ENCODE measurements at places on chromosomes 2 and 18.

DNA sequence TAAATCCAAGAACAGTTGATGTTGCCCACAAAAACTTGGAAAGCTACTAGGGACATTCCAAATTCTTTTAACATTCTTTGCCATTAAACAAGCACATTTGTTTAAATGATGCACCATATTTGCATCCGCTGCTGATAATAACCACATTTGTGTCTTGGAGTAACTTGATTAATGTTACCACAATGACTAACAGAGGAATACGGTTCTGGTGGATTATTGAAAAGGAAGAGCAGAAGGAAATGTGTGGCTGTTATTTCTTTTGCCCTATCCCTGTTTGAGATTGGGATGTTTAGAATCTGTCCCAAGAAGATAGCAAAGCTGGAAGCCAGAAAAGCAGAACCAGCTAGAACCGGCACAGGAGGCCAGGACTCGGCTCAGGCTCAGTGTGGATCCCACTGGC, 39.2 kb upstream of the RASGRP3 start:
- no peak for DNase-seq

- no peak for DNase-seq
These were observed 137.7 kb downstream of the LTBP1 start for GRCh38 chr2:33084433-33084832.

- no peak for DNase-seq
These were observed 537.6 kb upstream of the SETBP1 start for GRCh38 chr18:44143072-44143471.

DNA sequence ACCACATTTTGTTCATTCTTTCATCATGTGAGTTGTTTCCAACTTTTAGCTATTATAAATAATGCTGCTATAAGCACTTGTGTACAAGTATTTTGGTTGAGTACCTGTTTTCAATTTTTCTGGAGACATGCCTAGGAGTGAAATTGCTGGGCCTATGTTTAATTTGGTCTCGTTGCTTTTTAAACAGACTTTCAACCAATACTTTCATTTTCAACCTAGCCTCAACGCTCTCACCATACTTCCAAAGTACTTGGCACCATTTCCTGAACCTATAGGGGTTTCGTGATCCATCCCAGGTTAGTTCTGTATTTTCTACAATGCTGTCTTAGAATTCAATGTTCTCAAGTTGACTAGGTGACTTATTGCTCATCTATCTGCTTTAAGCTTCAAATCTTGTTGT, 126.1 kb downstream of the SRBD1 start:
- no peak for DNase-seq

DNA sequence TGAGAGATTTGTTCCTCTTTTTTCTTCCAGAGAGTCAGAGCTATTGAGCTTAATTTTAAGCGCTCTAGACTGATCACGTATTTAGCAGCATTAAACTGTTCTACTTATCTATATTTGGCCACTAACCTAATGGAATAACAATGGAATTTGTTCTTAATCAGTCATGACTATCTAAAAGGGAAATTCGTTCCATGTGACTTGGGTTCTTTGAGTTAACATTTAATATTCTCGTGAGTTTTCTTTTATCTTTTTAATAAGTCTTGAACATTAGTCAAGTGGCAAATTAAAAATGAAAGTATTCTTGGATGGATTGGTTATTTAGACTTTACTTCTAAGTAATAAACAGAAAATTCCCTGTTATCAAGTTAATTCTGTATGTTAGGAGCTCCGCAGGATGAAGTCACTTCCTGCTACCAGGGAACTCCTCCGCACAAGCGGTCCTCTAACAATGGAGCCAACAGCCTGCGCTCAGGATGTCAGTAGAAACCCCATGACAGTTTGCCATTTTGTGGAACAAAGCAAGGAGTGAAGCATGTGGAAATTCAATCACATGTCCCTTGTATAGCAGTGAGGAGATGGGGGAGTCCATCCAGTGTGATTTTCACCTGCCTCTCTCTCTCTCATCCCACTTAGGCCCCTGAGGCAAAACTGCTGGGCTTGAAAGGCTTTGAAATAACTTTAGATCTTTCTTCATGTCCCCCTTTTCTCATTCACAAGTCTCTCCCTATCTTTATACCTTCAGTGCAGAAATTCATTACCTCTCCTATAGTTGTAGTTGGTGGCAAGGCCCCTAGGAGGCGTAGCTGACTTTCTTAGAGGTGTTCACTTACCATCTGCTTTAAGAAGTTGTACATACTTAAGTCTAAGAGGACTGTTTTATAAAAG, 138.1 kb downstream of the WDR7 start:
- peak; percentile 27 for DNase-seq

DNA sequence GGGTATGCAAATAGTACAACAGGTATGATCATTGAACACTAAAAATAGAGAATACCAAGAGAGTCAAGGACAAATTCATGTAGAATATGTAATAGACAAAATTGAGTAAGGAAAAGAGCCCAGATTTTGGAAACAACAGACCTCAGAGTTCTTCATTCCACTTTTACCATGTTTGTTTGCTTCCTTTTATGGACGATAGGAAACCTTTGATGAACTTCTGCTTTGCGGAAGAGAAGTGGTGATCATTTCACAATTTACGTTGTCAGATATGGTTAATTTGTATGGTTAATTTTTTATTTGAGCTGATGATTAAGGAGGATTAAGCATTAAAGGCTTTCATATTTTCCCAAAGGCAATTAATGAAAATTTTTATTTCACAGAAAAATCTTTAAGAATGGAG, 16.3 kb downstream of the MARCHF7 start:
- DNase-seq: no peak

- no peak for DNase-seq
These were observed 71.9 kb downstream of the TEX51 start for GRCh38 chr2:126970583-126970982.

DNA sequence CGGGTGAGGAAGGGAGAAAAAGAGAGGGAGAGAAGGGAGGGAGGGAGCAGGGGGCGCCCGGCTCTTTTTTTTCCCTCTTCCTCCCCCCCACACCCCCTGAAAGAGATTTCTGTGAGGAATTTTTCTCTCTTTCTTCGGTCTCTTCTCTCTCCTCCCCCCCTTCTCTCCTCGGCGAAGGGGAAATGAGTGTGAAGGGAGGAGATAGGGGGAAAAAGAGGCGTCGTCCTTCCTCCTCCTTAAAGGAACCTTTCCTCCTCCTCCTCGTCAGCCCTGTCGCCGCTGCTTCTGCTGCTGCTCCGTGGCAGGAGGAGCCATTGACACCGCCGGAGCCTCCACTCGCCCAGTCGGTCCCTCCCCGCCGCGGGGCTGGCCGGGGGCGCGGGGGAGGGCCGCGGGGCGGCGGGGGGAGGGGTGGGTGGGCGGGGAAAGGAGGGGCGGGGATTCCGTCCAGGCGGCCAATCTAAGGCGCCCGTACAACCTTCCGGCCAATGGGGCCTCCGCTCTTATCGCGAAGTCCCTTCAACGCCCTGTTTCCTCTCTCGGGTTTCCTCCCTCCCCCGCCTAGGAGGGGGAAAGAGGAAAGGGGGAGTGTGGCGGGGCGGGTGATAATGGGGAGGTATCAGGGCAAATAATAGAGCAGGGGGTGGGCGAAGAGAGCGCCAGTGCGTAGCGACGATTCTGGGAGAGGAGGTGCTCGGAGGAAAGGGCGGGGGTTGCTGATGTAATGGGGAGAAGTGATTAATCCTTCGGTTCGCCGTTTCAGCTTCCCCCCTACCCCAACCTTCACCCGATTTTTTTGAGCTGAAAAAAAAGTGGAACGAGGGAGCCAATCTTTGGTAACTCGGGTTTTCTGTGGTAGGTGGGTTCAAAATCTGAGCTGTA, at the start of gene FBXO11:
TSS of gene FBXO11 (minus strand) at position 342 of the 882 bp plus-strand sequence. CDS start 778 bp downstream, outside the sequence.
- DNase-seq: peak; percentile 97

GRCh38 chr2:172105471-172106107, 2.9 kb upstream of the DLX2 start:
- DNase-seq: no peak

DNA sequence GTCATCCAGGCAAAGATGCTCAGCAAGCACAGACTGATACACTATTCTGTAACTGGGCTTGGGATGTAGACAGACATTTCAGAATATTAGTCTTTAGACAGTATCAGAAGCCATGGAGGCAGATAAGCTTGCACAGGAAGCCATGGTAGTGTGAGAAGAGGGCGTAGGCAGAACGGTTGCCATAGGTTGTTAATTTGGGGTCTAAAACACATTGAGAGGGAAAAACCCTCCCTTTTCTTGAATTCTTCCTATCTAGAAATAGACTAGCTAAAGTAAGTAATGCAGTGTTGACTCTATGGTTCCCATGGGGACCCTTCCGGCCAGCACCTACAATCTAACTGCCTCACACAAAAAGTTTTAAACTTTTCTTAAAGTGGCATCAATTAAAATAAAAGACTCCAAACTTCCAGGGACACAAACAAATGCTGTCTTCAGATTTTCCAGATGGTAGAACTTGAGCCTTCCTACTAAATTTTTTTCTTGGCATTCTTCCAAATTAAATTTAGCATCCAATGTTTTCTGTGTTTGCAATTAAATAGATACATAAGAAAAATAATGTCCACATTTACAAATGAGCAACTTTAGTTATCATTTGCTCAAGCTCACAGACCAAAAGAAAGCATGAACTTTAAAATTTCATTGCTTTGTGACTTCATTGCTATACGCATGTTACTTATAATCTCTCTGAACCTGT, 1.9 kb downstream of the PRKRA start:
- no peak for DNase-seq

DNA sequence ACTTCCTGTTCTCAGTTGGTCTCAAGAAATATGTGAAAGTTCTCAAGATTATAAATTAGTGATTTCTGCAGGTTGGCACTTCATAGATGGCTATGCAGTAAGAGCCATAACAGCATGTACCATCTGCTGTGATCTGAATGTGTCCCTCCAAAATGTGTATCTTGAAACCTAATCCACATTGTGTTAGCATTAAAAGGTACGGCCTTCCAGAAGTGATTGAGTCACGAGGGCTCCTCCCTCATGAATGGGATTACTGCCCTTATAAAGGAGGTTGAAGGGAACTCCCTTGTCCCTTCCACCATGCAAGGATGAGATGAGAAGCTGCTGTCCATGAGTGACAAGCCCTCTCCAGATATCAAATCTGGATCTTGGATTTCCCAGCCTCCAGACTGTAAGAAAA, 45.0 kb downstream of the METTL4 start:
- DNase-seq: no peak

DNA sequence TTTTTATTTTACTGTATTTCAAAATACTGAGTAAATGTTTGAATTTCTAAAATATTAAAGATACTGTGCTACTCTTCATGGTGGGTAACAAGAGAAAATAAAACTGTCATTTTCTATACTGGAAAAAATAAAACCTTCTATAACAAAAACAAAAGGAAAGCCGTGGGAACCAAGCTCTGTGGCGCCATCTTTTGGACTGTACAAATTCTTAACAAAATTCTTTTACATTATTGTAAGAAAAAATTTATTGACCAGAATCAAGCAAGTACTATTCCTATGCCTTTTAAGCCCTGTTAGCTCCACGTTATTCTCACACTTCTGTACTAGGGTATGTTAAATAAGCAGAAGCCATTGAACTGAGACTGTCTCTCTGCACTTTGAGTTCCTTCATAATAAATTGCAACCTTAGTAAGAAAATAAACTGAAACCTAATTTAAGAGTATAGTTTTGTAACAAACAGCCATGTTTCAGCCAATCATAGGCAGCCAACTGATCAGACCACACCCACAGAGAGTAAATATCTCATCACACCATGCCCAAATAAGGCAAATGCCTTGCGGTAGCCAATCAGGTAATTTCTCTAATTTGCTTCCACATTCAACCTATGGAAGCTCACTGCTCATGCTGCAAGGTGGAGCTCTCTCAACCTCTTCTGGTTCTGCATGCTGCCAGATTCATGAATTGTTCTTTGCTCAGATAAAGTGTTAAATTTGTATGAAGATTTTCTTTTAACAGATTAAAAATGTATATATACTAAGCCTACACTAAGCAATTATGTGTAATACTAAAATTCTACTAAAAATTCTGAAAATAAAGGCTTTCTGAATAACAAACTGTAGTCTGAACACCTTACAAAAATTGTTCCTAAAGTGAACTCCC, 42.2 kb downstream of the HIBCH start:
- DNase-seq: no peak

GRCh38 chr18:45852631-45853030, 27.2 kb downstream of the SIGLEC15 start:
- no peak for DNase-seq

- no peak for DNase-seq
These were observed 607 bp upstream of the TSN start for GRCh38 chr2:121754851-121755236.

- DNase-seq: no peak
These were observed 213.4 kb upstream of the STK17B start for GRCh38 chr2:196384729-196385128.
